ENCODE measurements at places on chromosomes 12 and 14.

DNA sequence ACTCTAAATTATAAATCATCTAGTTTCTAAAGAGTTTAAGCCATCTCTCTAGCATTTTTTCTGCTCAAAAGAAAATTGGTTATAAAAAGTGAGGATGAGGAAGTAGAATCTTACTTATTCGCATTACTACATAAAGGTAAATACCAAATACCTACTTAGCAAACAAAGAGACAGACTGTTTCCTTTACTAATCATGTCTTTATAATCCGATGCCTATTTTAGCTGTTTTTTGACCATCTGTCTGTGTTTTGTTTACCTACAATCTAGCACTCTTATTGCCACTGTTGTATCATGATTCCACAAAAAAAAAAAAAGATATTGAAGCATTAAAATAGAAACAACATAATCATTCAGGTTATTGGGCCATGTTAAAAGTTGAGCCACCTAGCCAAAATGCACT, 396.2 kb downstream of the PAWR start:
- no peak for DNase-seq

DNA sequence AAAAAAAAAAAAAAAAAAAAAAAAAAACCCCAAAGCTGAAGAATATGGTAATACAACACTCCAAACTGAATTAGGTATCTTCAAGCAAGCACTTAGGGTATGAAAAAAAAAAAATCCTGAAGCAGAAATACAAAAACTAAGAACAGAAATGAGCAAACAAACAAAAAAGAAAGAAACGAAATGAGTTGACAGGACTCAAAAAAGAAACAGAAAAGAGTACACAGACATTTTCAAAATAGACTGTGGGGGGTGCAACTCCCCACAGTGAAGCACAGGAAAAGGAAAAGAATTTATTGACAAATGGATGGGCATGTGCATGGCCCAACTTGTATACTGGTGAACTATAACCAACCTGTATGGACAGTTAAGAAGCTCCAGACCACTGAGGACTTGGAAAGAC, 24.6 kb downstream of the RPS6KA5 start:
- DNase-seq = no peak

DNA sequence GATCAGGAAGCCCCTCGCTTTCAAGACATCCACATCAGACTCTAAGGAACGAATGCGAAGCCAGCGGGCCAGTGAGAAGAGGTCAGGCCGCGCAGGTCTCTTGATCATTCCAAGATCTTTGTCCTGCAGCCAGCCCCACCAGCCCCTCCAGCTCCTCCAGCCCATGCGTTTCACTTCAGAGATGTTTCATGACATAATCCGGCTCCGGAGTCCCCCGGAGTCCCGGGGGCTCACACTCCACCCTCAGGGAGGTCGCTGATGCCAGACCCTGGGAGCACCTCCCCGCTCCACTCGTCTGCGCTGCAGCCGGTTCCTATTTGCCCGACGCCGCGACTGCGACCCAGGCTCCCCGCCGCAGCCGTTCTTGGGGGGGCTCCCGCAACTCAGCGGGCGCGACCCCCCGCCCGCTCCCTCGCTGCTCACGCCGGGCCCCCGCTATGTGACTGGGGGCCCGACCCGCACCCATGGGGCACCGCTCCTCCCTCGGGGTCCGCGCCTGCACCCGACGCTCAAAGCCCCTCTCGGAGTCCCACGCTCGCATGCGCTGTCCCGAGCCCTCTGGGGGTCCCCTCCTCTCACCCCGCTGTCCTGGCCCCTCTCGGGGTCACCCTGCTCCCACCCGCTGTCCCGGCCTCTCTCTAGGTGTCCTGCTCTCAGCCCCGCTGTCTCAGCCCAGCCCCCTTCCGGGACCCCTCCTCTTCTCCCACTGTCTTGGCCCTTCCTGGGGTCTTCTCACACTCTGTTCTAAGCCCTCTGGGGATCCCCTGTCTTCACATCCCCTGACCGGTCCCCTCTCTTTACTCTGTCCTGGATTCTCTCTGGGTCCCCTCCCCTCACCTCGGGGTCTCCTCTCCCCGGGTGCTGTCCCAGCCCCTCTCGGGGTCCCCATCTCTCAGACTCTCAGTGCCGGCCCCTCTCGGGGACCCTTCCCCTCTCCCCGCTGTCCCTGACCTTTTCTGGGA, 1.1 kb downstream of the TAOK3 start:
- no peak for DNase-seq

DNA sequence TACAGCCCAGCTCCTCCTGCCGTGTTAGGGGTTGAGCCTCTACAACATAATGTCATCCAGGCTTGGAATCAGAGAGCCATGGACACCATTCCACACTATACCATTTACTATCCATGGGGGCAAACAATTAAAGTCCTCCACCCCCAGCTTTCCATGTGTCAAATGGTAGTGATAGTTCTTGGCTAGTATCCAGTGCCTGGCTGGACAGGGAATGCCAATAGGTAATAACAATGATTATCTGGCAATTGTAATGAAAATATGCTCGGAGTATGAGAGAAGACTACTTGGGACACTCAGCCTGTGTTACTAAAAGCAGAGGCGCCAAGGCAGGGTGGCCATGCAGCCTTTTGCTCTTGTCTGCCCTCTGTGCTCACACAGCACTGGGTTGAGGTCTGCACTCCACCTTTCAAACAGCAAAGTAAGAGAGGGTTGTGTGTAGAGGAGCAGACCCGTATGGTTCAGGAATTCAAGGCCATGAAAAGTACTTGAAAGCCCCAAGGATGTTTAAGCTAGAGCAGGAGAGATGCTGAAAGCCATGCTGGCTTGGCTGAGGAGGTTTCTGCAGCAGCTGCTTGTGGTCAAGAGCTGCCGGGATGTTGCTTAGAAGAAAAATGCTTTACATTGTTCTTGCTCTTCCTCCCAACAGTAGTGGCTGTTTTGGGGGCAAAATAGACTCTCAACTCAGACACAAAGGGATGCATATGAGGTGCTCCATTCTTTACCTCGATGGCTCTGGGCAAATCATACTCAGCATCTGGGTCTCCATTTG, 10.6 kb downstream of the SERPINA3 start:
- DNase-seq = no peak

DNA sequence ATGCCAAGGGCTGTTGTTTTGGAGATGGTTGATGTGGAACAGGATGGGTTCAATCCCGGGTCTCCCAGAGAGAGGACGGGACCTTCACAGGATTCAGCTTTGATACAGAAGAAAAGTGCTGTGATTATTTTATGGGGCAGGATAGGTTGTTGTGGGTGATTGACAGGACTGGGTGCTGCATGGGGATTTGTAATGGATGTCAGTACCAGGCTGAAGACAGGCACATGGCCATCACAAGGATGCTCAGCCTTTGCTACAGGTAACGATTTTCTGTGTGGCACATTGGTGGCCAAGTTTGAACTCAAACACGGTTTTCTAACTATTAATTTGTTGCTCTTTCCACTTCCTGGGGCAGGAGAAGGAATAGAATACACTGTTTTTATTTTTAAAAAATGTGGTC, 4.5 kb upstream of the GUCY2C start:
- DNase-seq = no peak

DNA sequence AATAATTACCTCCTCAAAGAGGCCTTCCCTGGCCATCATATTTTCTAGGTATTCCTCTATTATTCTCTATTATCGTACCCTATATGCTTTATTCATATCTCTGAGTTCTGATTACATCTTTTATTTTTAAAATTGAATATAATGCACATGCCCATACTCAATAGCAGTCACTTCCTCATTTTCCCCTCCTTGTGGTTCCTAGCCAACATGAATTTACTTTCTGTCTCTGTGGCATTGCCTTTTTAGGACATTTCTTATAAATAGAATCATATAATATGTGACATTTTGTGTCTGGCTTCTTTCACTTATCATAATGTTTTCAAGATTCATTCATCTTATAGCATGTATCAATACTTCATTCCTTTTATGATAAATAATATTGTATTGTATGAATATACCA, 74.4 kb upstream of the TRHDE start:
- no peak for DNase-seq

DNA sequence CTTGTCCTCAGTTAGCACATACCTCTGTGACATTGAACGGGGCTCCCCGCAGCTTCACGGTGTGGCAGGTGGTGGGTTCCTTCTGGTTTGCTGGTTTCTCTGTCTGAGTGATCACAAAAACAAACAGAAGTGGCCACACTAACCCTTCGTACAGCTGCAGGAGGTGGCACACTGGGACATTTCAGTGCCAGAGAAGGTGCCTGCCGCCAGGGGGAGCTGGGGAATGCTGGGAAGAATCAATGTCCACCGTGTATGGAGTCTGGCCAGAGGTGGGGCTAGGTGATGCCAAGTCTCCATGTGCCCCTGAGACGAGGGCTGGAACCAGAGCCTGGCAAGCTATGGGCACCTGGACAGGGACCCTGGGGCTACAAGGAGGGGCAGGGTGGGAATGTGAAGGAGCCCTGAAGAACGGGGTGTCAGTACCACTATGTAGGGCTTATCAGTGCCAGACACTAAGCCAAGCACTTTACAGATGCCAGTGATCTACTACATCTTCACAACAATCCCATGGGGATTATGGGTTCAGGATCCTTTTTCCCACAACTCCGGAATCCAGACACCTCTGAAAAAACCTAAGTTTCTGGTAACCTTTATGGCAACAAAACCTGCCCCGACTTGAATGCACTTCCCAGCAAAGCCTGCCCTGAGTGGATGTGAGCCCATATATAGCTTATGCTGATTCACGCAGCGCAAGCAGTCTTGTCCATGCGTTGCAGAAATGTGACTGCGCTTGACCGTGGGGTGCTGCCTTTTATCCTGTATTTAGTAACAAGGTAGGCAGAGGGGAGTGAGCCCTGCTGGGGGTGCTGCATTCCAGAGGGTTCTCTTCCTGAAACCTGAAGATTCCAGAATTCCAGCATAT, 10.8 kb downstream of the RBM19 start:
- DNase-seq = no peak

- no peak for DNase-seq
Measured at GRCh38 chr14:69985463-69985862, 106.2 kb downstream of the SMOC1 start.

DNA sequence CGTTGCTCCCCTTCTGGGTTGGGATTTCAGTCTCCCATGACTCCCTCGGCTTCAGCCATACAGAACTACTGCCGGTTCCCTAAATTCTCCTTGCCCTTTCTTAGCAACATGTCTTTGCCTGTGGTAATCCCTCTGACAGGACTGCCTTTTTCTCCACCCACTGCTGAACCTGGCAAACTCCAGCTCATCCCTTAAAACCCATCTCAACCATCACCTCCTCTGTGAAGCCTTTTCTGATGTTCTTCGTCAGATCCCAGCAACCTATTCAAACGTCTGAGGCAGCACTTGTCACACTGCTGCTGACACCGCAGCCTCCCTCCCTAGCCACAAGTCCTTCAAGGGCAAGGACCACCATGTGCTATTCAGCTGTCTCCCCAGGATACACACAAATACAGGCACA, 10.2 kb upstream of the SMUG1 start:
- DNase-seq = no peak

DNA sequence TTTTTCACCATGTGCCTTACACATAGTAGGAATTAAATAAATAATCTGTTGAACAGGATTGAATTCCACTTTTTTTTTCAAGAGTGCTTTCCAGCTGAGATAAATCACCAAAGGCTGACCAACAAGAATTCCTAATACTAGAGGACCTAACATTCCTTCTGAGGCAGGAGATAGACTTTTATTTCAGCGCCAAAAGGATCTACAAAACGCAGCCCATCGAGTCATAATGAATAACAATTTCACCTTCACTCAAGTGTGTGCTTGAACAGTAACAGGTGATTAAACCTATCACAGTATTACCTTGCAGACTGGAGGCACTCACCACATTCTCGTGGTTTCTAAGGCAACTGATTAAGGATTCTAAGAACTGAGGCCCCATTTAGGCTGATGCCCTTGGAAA, 224.3 kb upstream of the ATP2B1 start:
- no peak for DNase-seq

DNA sequence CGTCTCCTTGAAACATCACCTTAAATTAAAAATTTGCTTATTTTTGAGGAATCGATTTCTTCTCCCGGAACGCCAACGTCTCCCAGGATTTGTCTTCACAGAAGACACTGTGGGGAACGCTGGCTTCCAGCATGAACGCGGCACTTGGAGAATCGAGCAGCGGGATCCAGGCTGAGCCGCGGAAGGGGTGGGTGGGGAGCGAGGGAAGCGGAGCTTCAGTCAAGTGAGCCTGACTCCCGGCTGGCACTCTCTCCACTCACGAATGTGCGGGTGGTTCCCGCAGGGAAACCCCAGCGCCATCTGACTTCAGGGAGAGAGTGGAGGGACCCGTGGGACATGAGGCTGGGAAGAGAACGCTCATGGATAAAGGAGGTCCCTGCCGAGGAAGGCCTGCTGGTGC, 506.0 kb upstream of the TMEM132C start:
- DNase-seq = no peak

DNA sequence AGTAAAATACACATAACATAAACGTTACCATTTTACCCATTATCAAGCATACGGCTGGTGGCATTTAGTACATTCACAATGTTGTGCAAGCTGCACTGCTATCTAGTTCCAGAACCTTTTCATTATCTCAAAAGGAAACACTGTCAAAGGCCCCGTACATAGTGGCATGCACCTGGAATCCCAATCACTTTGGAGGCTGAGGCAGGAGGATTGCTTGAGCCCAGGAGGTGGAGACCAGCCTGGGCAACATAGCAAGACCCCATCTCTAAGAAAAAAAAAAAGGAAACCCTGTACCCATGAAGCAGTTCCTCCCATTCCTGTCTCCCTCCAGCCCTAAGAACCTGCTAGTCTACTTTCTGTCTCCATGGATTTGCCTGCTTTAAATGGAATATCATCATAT, 7.4 kb upstream of the HVCN1 start:
- DNase-seq = no peak

- DNase-seq = no peak
Measured at GRCh38 chr14:90649557-90650135, 166.6 kb downstream of the TTC7B start.

DNA sequence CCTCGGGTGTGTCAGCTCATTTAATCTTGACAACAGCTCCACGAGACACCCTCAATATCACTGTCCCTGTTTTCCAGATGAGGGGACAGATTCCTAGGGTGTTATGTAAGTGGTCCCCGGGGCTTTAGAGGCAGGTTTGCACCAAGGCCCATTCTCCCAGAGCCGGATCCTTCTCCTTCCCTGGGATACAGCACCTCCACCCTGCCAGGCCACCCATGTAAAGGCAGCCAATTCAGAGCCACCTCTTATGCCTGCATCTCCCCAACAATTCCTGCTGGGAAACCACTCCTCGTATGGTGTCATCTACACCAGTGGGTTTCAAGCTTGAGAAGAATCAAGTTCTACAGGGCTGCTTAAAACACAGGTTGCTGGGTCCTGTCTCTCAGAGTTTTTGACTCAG, 4.1 kb upstream of the CYP46A1 start:
- DNase-seq = no peak

- DNase-seq = no peak
Measured at GRCh38 chr12:1559676-1560091, 34.7 kb downstream of the FBXL14 start.

- no peak for DNase-seq
Measured at GRCh38 chr14:38544776-38545175, 288.9 kb upstream of the CLEC14A start.

- DNase-seq = no peak
Measured at GRCh38 chr12:121442028-121442948, 42.4 kb downstream of the RNF34 start.

DNA sequence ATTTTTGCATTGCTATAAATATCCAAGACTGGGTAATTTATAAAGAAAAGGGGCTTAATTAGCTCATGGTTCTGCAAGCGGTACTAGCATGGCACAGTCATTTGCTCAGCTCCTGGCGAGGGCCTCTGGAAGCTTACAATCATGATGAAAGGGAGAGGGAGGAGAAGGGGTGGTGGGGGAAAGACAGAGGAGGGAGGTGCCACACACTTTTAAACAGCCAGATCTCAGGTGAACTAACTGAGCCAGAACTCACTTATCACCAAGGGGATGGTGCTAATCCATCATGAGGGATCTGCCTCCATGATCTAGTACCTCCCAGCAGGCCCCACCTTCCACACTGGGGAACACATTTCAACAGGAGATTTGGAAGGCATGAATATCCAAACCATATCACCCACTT, 476.3 kb downstream of the PCNX1 start:
- no peak for DNase-seq

All from stimulated activated CD4-positive, alpha-beta T cell treated with anti-CD3 and anti-CD28 coated beads, TNF-alpha, amount 100 ng/mL, for 48 hours (primary cell).